ENCODE measurements at places on chromosomes 2 and 18.
A peak's percentile ranks its signal among the peaks of the same experiment; 100 is the strongest.

DNA sequence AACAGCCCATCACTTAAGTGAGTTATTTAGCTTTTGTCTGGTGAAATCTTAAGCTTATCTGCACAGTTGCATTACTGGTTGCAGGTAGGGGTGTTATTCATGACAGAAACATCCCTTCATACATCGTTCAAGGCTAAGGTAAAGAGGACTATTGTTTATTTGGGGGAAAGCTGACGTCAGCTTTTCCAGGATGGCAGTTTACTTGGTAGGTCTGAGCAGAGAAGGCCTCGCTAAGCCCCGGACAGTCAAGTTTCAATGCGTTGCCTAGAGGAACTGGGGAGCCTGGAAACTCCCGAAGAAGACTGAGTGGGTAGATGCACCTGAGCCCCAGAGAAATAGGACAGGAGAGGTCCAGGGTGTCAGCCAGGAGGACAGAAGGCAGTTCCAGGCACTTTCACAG, 2.2 kb downstream of the RNU4ATAC start:
- DNase-seq, result no peak

DNA sequence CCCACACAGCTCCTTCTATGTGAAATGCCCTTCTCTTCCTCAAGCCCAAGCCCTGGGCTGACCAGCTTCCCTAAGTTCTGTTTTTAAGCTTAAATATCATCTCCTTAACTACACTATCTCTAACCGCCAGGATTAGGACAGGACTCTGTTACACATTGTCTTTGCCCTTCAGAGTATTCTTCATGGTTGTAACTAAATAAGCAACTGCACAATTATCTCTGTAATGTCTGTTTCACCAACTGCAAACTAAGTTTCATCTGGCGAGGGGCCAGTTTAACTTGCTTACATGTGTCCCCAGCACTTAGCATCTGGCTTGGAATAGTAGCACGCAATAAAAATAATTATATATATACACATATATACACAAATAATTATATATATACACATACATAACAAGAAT, 1.1 kb upstream of the ERMN start:
- no peak for DNase-seq

DNA sequence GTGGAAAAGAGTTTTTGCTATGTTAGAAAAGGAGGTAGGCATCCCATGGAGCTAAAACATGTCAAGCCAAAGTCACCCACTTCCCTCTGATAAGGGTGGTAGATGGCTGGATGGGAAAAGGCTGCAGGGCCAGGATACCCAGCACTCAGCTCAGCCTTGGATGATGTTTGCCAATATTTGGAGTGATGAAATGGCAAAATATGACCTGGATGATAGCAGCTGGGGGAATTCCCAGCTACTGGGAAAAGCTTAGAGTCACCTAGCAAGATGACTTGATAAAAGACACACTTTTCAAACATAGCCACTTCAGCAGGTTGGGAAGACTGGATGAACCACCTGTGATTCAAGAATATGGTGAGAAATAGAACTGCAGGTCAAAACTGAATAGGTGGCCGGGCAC, 10.1 kb downstream of the RFX8 start:
- no peak for DNase-seq

- DNase-seq, result no peak
Measured at GRCh38 chr2:43675646-43676321, 445 bp downstream of the C1GALT1C1L start.

DNA sequence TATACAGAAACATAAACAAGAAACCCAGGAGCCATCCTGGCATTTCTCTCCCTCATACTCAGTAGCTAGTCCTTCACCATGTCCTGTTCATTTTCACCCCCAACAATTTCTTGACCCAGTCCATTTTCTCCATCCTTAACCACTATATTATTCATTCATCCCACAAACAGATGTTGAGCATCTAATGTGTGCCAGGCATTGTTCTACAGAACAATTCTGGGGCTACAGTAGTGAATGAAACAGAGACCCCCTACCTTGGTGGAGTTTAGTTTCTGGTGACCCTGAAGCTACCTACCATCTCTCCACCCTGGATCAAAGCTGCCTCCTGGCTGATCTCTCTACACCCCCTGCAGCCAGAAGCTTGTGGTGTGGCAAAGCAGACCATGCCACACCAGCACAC, 27.5 kb upstream of the BZW1 start:
- no peak for DNase-seq

- no peak for DNase-seq
Measured at GRCh38 chr2:20622296-20622686, 28.6 kb downstream of the HS1BP3 start.

DNA sequence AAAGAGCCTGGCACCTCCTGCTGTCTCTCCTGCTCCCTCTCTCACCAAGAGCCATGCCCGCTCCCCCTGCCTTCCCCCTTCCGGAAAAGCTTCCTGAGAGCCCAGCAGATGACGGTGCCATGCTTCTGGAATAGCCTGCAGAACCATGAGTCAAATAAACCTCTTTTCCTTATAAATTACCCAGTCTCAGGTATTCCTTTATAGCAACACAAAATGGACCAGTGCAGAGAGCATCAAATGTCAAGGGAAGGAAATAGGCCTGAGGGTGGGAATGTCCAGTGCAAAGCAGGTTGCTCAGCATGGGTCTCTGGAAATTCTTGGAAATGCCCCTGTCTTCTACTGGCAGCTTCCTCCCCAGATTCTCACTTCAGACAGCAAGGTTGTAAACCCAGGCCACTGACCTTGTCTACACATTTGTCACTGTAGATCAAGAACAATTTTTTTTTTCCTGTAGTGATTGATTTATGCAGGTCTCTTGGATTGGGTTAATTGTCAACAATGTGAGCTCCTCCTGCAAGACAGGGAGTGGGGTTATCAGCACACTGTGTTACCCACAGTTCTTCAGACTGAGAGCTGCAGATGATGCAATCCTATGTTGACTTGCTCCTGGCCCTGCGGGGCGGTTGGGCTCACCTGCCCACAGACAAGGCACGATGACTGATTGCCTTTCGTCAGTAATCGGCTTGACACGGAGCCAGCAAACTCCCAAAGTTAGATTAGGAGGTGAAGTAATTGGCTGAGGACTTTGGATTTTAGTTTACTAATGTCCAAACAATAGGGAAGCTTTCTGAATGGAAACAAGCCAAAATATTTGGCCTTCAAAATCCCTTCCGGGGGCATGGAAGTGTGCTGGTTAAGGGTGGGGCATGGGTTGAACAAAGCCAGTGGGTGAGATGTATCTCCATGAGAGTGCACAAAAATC, 5.4 kb upstream of the BOD1L2 start:
- DNase-seq, result no peak

- DNase-seq, result no peak
Measured at GRCh38 chr2:116716038-116716437, 1098.5 kb upstream of the DDX18 start.

GRCh38 chr2:135182190-135182589, 130.1 kb downstream of the RAB3GAP1 start:
- no peak for DNase-seq

GRCh38 chr2:3325458-3326181, 52.0 kb downstream of the EIPR1 start:
- DNase-seq, result no peak

DNA sequence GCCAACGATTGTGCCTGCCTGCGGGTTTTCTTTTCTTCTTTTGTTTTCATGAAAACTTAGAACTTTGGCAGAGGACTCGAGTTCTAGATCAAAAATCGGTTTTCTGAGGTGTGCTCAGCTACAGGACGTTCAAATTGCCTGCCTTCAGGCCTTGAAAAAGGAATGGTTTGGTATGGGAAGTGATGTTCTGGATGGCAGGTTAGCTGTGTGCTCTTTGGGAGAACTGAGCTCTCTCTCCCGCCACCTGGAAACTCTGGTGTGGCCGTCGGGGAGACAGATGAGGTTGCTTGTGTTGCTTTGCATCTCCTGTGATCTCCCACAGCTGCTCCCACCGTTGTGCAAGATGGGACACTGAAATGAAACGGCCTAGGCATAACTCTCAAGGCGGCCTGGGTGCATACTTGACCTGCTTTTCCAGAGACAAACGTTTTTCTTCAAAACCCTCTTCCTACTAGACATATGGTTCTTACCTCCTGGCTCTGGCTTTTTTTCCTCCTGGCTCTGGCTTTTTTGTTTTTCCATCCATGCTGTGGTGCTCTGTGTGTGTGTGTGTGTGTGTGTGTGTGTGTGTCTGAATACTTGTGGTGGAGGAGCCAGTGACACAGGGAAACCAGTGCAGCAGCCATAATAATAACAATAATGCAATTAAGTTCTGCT, 2.0 kb downstream of the FMNL2 start:
- no peak for DNase-seq

GRCh38 chr18:12990123-12990475, 1.1 kb upstream of the CEP192 start:
- no peak for DNase-seq

GRCh38 chr2:233856184-233856583, 1.8 kb upstream of the HJURP start:
- DNase-seq, result peak; percentile 60

GRCh38 chr2:68878071-68878711, 7.0 kb upstream of the BMP10 start:
- DNase-seq, result no peak

DNA sequence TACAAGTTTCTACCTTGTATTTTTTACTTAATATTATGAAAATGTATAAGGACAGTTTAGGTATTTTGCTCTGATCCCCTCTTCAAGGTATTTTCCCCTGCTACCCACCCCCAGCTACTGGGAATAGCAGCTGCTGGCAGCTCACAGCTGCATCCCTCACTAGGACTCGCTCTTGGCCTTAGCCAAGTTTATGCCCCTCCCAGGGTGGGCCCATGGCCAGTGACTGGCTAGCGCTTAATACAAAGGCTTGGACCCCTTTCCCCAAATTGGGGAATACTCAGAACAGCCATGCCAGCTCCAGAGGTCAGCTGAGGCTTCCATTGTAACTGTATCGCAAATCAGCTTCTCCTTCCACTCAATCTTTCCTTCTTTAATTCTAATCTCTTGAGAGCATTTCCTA, 131.3 kb downstream of the GFPT1 start:
- DNase-seq, result no peak

GRCh38 chr2:48885841-48886240, 130.3 kb upstream of the LHCGR start:
- no peak for DNase-seq

GRCh38 chr2:29281916-29282247, 166.7 kb downstream of the CLIP4 start:
- no peak for DNase-seq

- no peak for DNase-seq
Measured at GRCh38 chr18:70415823-70416488, 127.1 kb downstream of the SOCS6 start.

Measured in NCI-H1436 (cell line).